ENCODE measurements at places on chromosomes 12 and 14.
A peak's percentile ranks its signal among the peaks of the same experiment; 100 is the strongest.

DNA sequence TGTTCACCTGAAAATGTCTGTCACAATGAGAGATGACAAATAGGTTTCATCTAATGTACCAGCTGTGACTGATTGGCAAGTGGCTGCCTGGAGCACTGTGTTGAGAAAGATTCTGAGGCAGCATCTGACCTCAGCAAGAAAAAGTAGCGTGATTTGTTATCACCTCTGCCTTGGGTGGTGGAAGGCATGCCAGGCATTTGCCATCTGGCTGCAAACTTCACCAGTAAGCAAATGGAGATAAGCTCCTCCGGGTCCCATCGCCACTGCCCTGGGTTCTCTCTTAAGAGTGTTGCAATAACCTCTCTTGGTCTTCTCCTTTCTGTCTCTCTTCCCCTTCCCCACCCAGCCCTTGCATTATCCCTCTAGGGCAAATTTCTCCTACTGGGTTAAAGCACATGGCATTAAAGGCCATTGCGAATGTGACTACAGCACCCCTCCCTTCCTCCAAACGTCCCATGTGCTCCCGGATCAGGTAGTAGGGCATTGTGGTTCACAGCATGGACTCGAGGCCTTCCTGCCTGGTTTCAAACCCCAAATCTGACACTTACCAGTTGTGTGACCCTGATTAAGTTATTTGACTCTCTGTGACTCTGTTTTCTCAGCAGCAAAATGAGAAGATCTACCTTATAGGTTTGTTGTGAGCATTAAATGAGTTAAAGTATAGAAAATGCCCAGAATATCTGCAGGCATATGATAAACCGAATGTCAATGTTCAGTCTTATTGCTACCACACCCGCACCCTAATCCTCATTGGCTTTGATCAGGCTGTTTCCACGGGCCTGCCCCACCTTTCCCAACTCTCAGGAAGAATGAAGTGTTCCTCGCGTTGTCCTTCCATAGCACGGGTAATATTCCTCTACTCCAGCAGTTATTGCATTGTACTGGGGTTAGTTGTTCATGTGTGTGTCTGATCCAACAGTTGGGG lies 8.2 kb upstream of the LGALS3 start:
- DNase-seq = no peak

- no peak for DNase-seq
Observed at GRCh38 chr12:12133259-12133658, 62.5 kb downstream of the BCL2L14 start.

DNA sequence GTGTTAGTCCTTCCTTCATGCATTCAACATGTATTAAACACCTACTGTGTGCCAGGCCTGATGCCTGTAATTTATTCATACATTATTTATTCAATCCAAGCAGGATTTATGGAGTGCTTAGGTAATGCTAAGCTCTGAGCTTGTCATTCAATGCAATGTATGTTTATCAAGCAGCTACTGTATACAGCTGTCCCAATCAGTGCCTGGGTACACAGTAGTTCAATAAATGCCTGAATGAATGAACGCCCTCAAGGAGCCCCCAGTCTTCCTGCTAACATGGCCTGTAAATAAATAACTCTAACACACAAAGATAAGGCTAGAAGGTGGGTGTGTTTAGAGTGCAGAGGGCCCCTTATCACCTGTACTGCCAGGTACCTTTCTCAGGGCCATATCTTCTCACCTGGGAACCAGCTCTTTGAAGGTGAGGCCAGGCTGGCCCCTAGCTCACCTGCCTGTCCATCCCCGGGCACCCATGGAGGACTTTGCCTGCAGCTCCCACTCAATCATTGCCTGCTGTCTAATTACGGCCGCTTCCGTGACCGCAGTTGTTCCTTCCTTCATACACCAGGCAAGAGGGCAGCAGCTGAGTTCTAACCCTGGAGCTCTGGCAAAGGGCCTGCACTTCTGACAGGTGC lies 20.0 kb upstream of the KDM2B start:
- no peak for DNase-seq

- DNase-seq = no peak
Observed at GRCh38 chr12:112979041-112979680, 842 bp downstream of the OAS2 start.

GRCh38 chr12:2625289-2625612 lies 169.5 kb upstream of the FKBP4 start:
- no peak for DNase-seq

- peak; percentile 43 for DNase-seq
Observed at GRCh38 chr14:68607081-68607866, 185.6 kb downstream of the ZFP36L1 start.

GRCh38 chr12:92288561-92288960 lies 142.9 kb upstream of the BTG1 start:
- DNase-seq = no peak

DNA sequence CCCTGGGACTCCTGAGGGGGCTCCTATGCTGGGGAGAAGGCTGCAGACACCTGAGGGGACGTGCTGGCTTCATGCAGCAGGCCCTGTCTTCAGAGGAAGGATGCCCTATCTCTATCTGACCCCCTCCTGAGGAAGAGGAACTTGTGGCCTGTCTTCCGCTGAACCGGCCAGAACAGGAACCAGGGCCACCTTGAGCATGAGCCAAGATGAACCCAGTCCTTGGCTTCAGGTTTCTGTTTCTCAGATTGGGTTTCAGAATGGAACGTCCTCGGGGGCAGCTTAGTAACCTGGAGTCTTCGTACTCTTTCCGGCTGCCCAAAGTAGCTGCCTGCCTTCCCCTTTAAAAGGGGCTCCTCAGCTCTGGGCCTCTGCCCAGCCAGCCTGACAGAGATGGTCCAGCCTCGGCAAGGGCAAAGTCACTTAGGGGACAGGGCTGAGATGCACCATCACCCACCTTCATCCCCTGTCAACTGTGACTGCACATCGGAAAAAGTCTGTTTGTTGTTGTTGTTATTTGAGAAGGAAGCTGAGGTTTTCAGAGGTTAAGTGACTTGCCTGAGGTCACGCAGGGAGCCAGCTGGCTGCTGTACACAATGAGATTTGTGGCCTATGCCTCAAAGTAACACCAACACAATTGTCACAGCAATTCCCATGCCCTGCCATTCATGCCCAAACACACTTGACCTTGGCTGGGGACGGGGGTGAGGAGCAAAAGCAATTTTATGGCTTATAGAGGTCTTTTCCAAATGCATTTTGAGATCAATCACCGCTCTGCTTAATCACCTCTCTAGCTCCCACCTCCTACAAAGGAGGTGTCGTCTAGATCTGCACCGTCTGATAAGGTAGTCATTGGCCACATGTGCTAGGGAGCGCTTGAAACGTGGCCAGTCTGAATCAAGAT lies 13.4 kb downstream of the ASB2 start:
- DNase-seq = no peak

- DNase-seq = no peak
Observed at GRCh38 chr14:99659333-99659741, 14.4 kb downstream of the HHIPL1 start.

DNA sequence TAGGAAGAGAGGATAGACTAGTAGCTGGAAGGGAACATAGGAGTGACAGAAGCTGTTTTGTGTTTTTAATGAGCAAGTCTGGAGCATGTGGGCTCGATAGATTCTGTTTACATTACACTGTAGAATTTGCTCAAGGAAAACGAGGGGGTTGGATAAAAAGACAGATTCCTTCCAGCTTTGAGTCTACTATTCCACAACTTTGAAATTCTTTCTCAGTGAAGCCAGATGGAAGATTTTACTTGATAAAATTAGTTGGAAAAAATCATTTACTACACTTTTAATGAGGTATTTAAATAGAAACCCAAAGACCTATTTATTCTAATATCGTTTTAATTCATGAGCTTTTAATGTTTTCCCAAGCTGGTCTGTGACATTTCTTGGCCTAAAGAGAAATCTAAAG lies 19.5 kb upstream of the EPS8 start:
- DNase-seq = peak; percentile 59

DNA sequence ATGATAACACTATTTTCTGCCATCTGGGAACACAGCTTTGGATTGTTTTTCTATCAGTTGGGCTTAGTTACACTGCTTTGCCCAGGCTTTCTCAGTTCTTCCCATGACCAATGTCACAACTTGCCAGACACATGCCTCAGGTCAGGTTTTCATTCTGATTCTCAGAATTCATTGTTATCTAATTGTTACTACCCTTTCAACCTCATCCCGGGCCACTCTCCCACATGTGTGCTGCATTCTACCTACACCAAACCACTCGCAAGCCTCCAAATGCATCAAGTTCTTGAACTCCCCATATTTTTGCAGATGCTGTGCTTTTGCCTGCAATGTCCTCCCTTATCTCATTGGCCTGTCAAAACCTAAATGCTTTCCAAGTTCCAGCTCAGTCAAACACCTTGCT lies 36.3 kb downstream of the NELL2 start:
- no peak for DNase-seq

DNA sequence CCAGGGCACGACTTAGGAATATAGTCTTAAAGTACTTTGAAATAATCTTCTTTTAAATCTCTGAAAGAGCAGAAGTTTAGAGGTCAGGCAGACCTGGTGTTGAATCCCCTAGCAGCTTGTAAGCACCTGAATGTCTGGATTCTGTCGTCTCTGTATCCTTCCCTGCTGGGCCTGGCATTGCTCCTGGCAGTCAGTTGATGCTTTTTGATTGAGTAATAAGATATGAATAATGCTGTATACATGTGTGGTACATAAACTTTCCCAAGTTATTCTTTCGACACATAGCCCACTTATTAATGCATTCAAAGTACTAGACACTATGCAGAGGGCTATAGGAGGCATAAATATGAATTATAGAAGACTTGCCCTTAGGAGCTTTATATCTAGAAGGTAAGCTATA lies 31.4 kb downstream of the EVL start:
- DNase-seq = peak; percentile 60

DNA sequence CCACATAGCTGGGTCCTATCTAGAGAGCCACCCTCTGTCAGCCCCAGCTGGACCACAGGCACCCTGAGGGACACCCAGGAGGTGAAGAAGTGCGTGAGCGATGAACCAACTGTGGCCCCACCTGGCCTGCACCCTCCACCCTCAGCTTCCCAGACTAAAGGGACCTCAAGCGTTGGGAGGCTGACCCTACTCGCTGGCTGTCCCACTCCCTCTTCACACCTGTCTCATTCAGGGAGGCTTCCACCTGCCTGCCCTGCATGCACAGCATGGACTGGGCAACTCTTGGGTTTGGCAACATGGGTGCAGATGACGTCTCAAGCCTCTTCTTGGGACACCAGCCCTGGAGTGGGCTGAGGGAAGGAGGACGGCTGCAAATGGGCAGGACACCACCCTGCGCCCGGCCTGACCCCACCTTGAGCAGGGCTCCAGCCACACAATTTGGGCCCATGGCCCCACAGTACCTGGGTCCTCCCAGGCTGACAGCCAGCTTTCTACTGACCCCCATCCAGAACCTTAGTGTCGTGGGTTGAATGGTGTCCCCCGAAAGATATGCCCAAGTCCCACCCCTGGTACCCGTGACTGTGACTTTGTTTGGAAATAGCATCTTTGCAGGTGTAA lies 2.1 kb downstream of the TMEM179 start:
- DNase-seq = no peak

GRCh38 chr12:68978678-68979077 lies 45.7 kb upstream of the CPM start:
- DNase-seq = no peak

GRCh38 chr12:85633491-85633890 lies 202.7 kb downstream of the RASSF9 start:
- DNase-seq = no peak

- no peak for DNase-seq
Observed at GRCh38 chr12:13422291-13422690, 225.8 kb downstream of the EMP1 start.

- no peak for DNase-seq
Observed at GRCh38 chr12:9066755-9067423, 48.8 kb downstream of the A2M start.

- no peak for DNase-seq
Observed at GRCh38 chr12:10159280-10159679, 12.7 kb downstream of the OLR1 start.

GRCh38 chr12:109654357-109654756 lies 59.3 kb upstream of the FAM222A start:
- no peak for DNase-seq

GRCh38 chr14:101076451-101077198 lies 173.1 kb upstream of the RTL1 start:
- DNase-seq = no peak

DNA sequence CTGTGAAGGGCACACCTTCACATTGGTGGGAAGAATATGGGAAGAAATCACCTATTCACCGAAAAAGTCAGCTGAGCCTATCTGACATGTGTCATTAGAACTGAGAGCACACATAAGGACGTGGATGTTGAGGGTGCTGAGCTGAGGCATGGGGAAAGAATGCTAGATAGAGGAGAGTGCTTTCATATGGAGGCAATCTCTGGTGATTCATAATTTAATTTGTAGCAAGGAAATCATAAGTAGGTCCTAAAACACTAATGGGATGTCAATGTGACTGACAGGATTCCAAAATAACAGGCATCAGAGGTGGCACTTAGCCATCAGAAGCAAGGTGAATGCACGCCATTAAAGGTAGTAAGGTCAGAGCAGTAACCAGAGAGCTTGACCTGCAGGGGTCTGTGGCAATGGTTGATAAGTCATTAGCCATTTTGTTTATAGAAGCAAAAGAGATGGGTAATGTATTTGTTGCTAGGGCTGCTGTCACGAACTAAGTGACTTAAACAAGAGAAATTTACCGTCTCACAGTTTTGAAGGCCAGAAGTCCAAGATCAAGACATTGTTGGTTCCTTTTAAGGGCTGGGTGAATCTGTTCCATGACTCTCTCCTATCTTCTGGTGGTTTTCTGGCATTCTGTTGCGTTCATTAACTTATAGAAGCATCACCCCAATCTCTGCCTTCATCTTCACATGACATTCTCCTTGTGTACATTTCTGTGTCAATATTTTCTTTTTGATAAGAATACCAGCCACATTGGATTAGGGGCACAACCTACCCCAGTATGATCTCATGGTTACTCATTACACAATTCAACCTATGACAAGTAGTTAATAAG lies 69.3 kb downstream of the ANKS1B start:
- peak; percentile 33 for DNase-seq

DNA sequence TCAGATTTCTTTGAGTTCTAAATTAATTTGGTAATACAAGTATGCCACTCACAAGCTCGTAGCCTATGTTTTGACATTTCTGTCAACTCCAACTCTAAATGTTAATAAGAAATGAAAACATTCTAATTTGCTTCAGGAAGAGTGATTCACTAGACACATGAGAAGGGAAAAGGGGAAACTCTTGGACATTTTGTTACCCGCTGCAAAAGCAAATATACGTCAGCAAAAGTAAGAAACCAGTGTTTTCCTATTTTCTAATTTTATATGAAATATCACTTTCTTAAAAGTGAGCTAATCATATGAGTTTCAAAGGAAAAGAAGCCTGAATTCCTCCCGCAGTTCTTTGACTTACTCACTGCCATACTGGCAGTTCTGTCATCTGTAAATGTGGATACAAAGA lies 162.3 kb downstream of the GRIP1 start:
- no peak for DNase-seq

- no peak for DNase-seq
Observed at GRCh38 chr12:132190834-132191500, 46.7 kb downstream of the NOC4L start.
